HTR-8/SVneo (cell line): ENCODE measurements at places on chromosomes 3 and 15.

- no peak for DNase-seq
Measured at GRCh38 chr15:41561777-41562145, 2.7 kb downstream of the TYRO3 start.

DNA sequence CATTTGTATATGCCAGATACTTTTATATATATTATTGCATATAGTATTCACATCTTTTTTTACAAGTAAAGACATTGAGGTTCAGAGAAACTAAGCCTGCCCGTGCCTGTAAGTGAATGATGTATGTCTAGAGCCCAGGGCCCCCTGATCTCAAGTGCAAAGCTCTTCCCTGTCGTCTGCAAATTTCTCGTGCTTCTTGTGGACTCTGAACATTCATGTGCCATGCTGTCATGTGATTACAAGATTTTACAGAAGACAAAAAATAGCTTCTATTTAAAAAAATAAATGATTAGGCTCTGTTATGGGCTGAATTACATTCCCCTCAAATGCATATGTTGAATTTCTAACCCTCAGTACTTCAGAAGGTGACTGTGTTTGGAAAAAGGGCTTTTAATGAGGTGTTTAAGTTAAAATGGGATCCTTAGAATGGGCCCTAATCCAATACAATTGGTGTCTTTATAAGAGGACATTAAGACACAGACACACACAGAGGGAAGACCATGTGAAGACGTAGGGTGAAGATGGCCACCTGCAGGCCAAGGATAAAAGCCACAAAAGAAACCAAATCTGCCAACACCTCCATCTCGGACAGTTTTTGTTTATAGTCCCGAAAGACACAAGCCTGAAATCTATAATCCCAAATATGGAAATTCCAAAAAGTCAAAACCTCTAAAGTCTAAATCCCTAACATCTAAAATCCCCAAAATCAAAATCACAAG, 3.9 kb upstream of the MASP1 start:
- no peak for DNase-seq

DNA sequence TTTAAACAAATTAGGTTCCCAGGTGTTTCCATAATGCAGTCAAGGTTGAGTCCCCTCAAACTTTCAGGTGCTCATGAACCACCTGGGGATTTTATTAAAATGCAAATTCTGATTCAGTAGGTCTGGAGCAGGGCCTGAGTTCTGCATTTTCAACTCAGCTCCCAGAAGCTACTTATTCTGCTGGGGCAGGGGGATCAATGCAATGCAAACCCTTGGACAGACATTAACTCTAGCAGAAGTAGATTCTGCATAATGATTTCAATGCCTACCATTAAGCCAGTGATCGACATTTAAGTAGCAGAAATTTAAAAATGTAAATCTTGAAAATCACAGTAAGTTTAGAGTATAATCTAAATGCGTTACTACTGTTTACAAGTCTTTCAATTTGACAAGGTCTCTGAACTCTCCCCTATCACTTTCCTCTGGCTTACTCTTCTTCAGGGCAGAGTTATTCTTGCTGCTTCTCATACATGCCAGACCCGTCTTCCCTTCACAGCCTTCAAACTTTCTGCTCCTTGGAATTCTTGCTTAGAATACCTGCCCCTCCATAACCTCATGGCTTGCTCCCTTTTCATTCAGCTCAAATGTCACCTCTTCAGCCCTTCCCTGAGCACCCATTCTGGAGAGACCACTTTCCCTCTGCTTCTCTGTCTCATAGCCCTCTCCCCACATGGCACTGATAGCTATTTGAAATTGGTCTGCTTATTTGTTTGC, 19.3 kb upstream of the DPPA4 start:
- no peak for DNase-seq

DNA sequence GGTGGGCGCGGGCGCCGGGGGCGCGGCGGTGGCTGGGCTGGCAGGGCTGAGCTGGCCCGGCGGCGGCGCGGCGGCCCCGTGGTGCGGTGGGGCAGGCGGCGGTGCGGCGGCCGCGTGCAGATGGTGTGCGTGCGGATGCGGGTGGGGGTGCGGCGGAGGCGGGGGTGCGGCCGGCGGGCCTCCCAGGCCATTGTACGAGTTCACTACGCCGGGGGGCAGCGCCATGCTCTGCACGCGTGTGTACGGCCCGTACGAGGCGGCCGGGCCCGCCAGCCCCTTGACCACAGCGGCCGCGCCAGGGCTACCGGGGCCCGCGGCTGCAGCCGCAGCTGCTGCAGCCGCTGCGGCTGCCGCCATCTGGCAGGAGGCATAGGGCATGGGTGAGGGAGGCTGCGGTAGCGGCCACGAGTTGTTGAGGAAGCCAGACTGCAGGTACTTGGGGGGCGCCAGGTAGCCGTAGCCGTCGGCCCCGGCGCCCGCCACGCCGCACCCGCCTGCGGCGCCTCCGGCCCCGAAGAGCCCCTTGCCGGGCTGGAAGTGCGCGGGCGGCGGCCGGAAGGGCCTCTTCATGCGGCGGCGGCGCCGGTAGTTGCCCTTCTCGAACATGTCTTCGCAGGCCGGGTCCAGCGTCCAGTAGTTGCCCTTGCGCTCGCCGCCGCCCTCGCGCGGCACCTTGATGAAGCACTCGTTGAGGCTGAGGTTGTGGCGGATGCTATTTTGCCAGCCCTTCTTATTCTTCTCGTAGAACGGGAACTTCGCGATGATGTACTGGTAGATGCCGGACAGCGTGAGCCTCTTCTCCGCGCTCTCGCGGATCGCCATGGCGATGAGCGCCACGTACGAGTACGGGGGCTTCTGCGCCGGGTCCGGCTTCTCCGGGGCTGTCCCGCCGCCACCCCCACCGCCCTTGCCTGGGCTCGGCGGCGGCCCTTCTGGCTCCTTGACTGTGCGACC, 951 bp downstream of the FOXL2 start:
- DNase-seq = no peak

DNA sequence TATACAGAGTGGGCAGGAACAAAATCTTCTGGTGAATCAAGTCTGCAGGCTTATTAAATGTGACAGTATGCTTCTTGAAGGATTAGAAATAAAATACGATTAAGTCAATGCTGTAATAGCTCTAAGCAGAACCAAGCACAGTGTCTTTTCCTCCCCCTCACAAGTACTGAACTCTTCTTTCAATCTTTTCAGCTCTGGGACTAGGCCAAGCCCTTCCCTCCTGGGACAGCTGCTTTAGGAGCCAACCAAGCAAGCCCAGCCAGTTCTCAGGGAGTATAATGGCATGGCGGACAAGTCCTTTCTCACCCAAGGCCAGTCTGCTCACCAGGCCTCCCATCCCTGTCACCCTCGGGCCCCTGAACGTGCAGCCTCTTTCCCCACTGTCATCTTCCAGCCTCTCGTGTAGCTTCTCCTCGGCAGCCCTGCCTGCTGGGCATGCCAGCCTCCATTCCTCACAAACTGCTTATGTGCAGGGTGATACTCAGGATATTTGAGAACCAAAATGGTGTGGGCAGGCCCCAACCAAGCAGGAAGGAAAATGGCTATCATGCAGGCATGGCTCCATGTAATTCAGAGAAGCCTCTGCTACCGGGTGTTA, 8.4 kb upstream of the PPP1R2 start:
- no peak for DNase-seq

GRCh38 chr3:69719587-69720122, 19.6 kb upstream of the MITF start:
- DNase-seq = no peak

DNA sequence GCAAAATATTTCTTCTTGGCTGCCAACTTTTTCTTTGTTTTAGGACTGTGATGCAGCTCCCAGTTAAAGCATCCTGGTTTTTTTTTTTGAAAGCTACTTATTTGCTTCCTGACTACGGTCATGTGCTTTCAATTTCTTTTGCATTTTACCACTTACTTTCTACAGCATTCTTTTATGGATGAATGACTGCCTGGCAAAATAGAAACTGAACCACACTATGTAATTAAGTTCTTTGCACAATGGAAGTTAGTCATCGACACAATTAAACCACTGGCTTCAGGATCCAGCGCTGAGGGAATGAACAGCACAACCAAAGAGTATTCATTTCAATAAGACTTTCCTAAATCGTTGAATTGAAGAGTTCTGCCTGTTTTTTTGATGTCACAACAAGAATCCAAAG, 82.2 kb upstream of the EPHA3 start:
- DNase-seq = no peak
